SJSA1 (cell line): ENCODE measurements at places on chromosomes 12 and 14. TPM values are rescaled to one million over a fixed set of nuclear protein-coding genes. Genes with fewer than 3 reads are reported as not detected.

GRCh38 chr12:114760151-114760877 is 76.3 kb upstream of the TBX3 start:
- no peak for DNase-seq

- DNase-seq, result no peak
These were observed 29.7 kb upstream of the RAB21 start for GRCh38 chr12:71725011-71725410.

- no peak for DNase-seq
These were observed 65.8 kb upstream of the TMPO start for GRCh38 chr12:98449584-98449983.

SYNDIG1L gene
- total RNA-seq, result not detected in 2 replicates
